Fibroblast of lung (primary cell): ENCODE measurements at places on chromosomes 1 and 21.
A peak's percentile ranks its signal among the peaks of the same experiment; 100 is the strongest.

DNA sequence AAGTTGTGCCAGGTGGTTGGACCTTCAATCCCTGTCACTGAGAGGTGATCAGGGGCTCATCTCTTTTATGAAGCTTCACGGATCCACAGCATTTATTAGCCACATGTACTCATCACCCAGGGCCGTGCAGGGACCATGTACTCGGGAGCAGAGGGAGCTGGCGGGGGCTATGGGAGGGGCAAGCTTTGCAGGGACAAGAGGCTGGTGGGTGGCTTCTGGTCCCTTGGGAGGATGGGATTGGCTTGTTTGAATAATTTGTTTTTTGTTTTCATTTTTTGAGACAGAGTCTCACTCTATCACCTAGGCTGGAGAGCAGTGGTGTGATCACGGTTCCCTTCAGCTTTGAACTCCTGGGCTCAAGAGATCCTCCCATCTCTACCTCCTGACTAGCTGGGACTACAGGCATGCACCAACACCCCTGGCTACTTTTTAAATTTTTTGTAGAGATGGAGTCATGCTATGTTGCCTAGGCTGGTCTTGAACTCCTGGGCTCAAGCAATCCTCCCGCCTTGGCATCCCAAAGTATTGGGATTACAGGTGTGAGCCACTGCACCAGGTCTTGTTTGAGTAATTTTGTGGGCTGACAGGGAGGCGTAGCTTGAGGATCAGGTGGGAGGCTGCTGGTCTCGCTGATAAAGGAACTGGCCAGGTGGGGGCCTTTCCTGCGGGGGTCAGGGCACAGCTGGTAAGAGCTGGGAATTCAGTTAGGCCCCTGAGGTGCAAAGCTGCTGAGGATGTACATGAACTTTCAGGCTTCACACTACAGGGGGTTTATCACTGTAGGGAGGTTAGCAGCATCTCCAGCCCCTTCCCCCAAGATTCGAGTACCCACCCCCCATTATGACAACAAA lies 308.0 kb upstream of the C1orf174 start:
- no peak for DNase-seq

DNA sequence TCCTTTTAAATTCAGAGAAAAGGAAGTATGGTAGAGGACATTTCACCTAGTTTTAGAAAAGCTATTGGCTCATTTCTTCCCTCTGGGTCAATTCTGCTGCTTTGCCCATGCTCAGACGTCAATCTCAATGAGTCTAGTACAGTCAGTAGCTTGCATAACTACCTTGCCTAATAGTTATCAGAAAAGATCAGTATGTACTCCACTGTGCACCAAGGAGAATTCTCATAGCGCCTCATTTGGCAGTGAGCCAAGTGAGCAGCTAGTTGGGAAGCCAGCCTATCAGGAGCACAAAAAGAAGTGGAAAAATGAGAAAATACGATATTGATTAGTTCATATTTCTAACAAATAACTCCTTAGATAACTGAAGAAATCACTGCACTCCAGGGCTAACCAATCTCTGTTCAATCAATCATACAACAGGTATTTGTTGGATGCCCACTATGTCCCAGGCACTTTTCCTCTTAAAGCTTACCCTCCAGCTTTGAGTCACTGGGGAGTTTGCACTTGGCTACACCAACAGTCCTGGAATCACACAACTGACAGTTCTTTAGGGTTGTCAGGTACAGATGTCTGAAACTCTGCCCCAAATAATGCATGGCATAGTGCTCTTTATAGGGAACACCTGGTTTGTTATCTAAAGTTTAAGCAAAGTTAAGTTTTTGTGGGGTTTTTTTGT lies 50.2 kb downstream of the PRDX6 start:
- no peak for DNase-seq

DNA sequence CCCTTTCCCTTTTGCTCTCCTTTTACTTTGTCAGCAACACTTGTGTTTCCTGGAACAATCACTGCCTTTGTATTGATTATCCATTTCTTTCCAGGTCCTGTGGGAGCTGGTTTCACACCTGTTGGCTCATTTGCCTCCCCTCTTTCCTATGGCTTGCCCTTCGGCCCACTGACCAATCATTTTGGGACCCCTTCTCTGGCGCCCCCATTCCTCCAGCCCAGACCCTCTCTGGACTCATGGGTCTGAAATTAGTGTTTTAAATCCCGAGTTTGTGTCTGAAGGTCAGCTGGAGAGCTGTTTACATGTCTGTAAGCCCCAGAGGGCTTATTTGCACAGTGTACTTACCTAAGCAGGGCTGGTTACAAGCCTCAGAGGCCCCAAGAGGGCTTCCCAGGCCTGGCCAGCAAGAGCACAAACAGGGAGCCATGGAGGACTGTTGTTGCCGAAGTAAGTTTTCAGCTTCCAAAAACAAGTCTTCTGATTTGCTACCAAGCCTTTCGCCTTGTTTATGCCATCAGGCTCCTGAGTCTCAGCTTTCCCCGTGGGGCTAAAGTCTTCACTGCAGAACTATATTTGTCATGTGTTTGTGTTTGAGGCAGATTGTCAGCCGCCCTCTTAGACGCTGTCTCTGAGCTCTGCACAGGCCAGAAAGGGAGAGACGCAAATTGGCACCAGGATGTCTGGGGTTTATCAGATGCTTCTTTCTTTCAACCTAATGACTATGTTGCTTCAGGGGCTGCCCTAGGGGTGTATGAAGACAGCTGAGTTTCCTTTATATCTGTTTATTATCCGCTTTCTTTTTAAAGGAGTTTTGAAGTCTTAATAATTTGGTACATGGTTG lies 93.0 kb downstream of the ATP1A1 start:
- DNase-seq, result no peak

GRCh38 chr21:29939104-29939923 lies 482 bp downstream of the GRIK1 start:
- DNase-seq, result peak; percentile 18

DNA sequence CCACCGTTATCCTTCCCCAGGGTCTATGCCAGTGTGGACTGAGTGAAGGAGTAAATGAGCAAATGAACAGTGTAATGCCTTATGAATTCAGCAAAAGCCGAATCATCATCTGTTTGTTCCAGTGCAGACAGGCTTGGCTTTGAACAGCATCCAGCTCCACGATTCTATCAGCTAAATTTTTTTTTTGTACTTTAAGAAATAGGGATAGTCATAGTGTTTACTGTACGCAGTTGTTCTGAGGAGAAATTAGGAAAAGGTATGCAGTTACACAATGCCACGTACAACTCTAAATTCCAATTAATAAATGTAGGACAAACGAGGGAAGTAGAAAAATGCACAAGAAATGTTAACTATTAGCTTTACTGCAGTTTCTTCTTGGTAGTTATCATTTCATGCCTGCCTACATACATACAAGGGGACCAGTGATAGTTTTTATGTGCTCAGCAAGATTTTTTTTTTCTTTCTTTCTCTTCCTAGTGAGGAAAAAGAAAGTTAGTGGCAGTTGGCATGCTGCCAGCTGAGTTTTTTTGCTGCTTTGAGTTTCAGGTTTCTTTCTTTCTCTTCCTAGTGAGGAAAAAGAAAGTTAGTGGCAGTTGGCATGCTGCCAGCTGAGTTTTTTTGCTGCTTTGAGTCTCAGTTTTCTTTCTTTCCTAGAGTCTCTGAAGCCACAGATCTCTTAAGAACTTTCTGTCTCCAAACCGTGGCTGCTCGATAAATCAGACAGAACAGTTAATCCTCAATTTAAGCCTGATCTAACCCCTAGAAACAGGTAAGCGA lies at the start of gene IFI44L:
Gene IFI44L, plus strand, starts transcription at position 646 of the 777 bp plus-strand sequence. CDS start 7,468 bp downstream, outside the sequence.
- DNase-seq, result peak; percentile 62

DNA sequence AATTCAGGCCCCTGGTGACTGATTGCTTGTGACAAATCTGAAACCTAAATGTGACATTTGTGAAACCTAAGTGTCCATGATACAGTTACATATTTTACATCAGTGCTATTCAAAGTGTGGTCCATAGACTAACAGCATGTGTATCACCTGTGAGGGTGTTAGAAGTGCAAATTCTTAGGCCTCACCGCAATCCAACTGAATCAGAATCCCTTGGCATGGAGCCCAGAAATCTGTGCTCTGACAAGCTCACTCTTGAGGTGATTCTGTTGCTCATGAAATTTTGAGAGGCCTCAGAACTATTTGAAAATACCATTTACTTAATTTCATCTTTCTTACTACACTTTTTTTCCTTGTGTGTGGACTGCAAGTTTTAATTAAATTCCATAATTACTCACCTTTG lies 587.9 kb downstream of the ADGRL2 start:
- peak; percentile 38 for DNase-seq

DNA sequence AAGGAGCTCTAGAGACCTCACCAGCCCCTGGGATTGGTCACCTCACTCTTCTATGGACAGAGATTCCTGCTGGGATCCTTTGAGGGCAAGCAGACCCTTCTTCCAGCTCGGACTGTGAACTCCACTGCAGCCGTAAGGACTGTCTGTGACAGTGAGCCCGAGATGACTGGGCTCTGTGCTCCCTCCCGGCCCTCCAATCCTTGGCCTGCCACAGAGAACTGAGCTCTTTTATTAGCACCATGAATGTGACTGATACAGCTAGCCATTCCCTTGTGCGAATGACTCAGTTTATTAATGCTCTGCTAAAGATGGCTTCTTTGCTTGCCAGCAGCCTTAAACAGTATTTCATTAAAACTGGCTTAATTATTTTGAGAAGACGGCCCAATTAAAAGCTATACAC lies 194.6 kb upstream of the LMO4 start:
- no peak for DNase-seq

GRCh38 chr1:231814521-231814920 lies 187.9 kb downstream of the DISC1 start:
- DNase-seq, result no peak

GRCh38 chr1:245015031-245015430 lies 139.8 kb upstream of the KIF26B start:
- DNase-seq, result no peak

- no peak for DNase-seq
These were observed 323.2 kb downstream of the LRRIQ3 start for GRCh38 chr1:73874806-73875205.

GRCh38 chr1:173448945-173449344 lies 28.2 kb upstream of the PRDX6 start:
- DNase-seq, result no peak

- DNase-seq, result peak; percentile 77
These were observed 66.6 kb downstream of the FAM163A start for GRCh38 chr1:179809506-179810366.

DNA sequence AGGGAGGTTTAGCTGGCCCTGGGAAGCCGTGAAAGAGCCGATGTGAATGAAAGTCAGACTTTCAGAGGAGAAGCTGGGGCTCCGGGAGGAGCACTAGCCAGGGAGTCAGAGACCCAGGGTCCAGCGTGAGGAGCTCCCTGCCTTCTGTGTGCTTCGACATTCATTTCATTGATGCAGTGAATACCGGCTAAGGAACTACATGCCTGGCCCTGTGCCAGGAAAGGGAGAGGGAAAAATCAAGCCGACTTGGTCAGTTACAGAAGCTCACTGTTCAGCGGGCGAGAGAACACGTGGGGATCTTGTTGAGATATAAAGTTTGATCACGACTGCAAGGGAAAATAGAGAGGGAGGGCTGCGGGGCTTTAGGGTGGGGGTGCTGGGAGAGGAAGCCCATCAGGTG lies 76.7 kb upstream of the RUNX3 start:
- peak; percentile 4 for DNase-seq

- peak; percentile 61 for DNase-seq
These were observed 28.9 kb downstream of the VANGL1 start for GRCh38 chr1:115670476-115671175.

- DNase-seq, result no peak
These were observed 10.7 kb upstream of the OR2T34 start for GRCh38 chr1:248585266-248585665.

DNA sequence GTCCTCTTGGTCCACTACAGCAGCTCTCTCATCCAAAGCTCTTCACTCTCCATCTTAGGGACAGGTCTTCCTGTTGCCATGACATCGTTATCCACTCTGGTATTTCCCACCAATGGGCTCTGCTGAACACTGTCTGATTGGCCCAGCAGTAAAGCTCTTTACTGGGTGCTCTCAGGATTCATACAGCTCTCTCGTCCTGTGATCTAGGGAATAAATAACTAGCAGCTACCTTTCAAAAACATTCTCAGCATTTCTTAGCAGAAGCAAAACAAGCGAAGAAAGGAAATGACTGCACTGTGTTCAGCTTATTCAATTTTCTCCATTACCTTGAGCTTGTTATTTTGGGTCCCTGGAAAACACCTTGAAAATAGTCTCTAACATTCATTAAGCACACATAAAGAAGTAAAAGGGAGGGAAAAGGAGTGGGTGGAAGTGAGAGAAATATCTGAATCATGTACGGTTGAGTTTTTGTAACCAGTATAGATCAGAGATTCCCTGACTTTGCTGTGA lies 163.4 kb upstream of the SGIP1 start:
- no peak for DNase-seq

GRCh38 chr1:45032837-45033236 lies 20.8 kb downstream of the UROD start:
- no peak for DNase-seq

- DNase-seq, result no peak
These were observed 8.5 kb upstream of the SPATA6 start for GRCh38 chr1:48480504-48480903.

GRCh38 chr1:78651241-78651640 lies 1.6 kb downstream of the IFI44 start:
- DNase-seq, result peak; percentile 41

- DNase-seq, result peak; percentile 16
These were observed 75.2 kb upstream of the LRRN2 start for GRCh38 chr1:204760757-204761156.

DNA sequence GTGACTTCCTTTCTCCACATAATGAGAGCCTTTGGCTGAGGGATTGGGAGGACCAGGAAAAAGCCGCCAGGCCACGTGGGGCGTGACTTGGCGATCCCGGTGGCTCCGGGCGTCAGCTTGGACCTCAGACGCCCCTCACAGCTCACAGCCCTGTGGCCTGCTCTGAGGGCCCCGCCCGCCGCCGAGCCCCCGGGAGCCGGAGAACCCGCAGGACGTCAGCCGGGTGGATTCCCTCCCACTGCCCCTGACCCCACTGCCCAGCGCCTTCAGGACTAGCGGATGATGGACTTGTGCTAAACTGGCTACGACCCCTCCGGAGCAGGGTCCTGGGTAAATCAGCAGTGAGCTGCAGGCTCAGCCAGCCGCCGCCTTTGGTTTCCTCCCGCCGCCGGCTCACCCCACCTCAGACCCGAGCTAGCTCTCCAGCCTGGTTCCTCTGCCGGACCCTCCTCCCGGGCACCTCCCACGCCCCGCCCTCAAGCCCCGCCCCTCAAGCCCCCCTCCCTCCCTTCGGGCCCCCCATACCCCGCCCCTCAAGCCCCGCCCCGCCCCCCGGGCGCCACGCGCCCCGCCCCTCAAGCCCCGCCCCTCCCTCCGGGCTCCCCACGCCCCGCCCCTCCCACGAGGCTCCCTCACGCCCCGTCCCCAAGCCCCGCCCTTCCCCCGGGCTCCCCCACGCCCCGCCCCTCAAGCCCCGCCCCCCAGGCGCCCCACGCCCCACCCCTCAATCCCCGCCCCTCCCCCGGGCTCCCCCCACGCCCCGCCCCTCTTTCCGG lies 10.0 kb upstream of the FAAP20 start:
- DNase-seq, result peak; percentile 68

GRCh38 chr1:209674957-209675564 lies at the start of gene G0S2:
Gene G0S2, plus strand, starts transcription at chr1:209675412. Its CDS starts 273 bp downstream, at chr1:209675685.
- DNase-seq, result peak; percentile 39

- DNase-seq, result no peak
These were observed 76.2 kb upstream of the TENT5C start for GRCh38 chr1:117529683-117530082.
